ENCODE measurements at places on chromosomes 6 and 20.

GRCh38 chr6:19032591-19033295, 645.6 kb downstream of the RNF144B start:
- peak; percentile 55 for DNase-seq

GRCh38 chr20:19974630-19975435, 42.3 kb upstream of the NAA20 start:
- DNase-seq: peak; percentile 94

DNA sequence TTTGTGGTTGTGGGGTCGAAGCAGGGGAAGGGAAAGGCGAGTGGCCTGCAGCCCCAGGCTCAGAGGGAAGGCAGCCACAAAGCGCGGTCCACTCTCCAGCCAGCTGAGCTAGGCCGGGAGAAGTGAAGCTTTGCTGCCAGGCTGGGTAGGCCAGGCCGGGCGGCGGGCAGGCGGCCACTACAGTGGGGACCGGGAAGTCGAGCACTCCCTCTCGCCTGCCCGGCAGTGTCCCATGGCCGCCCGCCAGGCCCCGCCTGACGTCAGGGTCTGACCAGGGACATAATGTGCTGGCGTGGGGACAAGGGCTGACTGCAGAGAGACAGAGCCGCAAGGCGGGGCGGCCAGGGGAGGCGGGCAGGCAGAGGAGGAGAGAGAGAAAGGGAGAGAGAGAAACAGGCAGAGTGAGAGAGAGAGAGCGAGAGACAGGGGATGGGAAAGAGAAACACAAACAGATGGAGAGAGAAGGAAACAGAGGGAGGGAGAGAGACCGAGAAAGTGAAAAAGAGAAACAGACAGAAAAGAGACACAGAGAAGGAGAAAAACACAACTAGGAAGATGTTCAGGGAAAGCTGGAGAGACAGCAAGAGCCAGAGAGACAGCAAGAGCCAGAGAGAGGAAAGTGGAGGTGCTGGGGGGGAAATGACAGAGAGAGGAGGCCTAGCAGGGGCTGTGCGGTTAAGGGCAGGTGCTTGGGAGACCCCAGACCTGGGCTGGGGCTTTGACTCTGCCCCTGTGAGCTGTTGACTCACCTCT, 94.5 kb upstream of the PTPN1 start:
- peak; percentile 97 for DNase-seq

DNA sequence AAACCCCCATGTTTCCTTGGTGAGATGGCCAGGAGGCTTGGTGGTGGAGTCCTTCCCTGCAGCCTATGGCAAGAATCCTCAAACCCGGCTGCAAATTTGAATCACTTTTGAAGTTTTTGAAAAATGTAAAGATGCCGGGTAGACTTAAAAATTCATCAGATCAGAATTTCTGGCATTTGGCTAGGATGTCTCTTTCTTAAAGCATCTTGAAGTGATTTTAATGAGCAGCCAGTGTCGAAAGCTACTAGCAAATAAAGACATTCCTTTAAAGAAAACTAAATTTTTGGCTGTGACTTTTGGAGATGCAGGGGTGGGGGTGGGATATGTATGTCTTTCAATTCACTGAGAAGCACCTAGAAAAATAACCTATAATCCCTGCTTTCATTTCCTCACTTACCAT, 25.6 kb upstream of the NOX3 start:
- peak; percentile 81 for DNase-seq

DNA sequence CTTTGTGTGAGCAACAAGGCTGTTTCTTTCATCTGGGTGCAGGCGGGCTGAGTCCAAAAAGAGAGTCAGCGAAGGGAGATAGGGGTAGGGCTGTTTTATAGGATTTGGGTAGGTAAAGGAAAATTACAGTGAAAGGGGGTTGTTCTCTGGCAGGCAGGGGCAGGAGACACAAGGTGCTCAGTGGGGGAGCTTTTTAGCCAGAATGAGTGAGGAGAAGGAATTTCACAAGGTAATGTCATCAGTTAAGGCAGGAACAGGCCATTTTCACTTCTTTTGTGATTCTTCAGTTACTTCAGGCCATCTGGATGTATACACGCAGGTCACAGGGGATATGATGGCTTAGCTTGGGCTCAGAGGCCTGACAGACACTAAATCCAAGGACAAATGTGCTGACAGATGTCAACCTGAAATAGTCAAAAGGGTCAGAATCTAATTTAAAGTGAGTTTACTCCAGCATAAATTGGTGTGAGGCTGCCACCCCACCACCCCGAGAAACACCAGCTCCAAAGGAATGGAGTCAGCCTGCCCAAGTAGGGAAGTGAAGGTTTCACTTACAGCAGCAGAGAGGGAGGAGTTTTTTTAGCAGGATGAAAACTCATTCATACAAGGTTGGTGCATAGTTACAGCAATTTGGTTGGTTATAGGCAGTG, 560.0 kb upstream of the CDH4 start:
- DNase-seq: no peak

GRCh38 chr6:73079611-73079955, 145.7 kb downstream of the KHDC1L start:
- DNase-seq: peak; percentile 37

DNA sequence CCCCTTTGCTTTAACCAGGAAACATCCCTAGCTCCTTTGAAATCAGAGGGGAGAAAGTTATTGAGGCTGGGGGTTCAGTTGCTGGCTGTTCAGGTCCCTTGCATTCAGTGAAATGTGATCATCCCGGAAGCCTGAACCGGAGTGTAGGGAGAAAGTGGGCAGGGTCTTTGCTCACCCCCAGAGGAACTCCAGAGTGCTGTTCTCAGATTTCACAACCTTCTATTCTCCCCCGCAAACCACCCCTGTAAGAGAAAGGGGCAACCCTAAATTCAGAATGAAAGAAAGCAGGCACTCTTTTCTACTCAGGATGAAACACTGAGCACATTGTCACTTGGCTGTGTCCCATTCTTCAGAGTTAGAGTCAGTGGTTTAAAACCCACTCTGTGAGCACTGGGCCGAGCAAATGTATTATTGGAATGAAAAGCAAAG, 139.8 kb downstream of the KHDC1L start:
- DNase-seq: no peak

GRCh38 chr6:26226579-26226967, 138.4 kb upstream of the BTN3A2 start:
- DNase-seq: no peak

- DNase-seq: peak; percentile 68
Measured at GRCh38 chr6:56954403-56955170, at the start of gene BEND6. Gene BEND6 (plus strand): TSS chr6:56955107. CDS start chr6:56981811, 26,704 bp downstream.

DNA sequence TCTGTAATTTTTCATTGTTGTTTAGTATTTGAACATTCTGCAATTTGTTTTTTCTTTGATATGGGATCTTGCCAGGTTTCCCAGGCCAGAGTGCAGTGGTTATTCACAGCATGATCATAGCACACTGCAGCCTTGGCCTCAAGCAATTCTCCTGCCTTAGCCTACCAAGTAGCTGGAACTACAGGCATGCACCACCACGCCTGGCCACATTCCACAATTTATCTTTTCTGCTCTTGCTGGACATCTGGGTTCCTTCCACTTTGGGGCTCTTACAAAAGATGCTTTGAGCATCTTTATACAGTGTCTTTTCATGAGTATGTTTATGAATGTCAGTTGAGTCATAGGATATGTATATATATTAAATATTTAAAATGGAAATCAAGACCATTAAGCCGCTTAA, 42.0 kb downstream of the PGM3 start:
- no peak for DNase-seq

DNA sequence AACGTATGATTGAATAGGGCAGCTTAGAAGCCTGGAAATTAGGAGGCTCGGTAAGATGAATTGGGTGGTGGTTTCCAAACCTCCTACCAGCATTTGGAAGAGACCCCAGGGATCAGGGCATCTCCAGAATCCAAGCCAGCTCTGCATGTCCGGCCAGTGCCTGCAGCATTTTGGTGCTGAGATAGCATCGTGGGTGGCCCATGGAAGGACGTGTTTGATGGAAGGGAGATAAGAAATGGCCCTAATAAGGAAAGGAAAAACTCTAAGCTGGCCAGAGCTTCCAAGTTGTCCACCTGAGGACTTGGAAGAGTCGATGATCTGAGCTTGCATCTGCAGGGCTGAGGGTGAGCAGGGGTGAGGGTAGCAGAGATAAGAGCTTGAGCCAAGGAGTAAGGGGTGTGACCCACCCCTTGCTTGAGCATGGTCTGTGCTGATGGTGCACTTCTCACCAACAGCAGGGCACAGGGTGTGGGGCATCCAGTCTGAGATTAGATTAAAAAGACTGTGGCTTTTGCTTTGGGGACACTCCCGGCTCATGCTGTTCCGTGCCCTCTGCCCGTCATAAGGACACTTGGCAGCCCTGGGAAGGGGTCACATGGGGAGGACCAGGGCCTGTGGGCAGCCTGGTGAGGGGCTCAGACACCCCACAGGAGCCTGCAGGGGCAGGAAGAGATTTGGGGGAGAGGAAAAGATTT, 213.2 kb downstream of the ERMARD start:
- DNase-seq: no peak

GRCh38 chr20:47258745-47259695, 97.5 kb downstream of the ZMYND8 start:
- DNase-seq: no peak

- DNase-seq: no peak
Measured at GRCh38 chr6:106064142-106064541, 22.0 kb upstream of the PRDM1 start.

- peak; percentile 5 for DNase-seq
Measured at GRCh38 chr6:46376562-46377061, 114.6 kb downstream of the RCAN2 start.

- DNase-seq: no peak
Measured at GRCh38 chr6:168018664-168019063, 21.2 kb downstream of the KIF25 start.

GRCh38 chr6:34490390-34491090, 24.7 kb downstream of the PACSIN1 start:
- DNase-seq: peak; percentile 29

DNA sequence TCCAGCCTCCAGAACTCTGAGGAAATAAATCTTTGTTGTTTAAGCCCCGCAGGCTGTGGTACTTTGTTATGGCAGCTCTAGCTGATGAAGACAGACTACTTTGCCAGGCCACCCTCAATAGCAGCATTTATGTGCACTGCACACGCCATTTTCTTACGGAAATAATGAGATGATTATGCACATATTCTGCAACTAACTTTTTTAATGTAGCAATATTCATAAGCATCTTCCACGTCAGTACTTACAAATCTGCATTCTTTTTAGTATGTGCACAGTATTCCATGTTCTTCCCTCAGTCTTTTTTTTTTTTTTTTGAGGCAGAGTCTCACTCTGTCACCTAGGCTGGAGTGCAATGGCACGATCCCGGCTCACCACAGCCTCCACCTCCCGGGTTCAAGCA, 46.8 kb upstream of the DSP start:
- DNase-seq: no peak

DNA sequence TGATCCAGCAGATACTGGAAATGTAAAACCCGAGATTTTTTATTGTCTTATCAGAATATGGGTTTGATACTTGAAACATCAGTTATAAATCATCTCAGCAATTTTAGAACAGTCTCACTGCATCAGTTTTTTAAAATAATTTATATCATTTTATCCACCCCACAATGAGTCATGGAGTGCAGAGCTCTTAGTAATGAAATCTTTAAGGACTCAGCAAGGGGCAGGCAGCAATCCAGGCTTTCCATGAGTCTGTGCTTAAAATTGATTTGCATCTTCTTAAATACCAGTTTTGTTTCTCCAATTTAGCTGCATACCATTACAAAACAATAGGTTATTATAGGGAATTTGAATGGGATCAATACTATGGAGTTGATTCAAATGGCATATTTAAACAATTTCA, 832.3 kb downstream of the C6orf118 start:
- DNase-seq: no peak

Measured in muscle of back (tissue), 13 donors.